M059J (cell line): ENCODE measurements at places on chromosomes 2 and 18.

- DNase-seq: peak; percentile 97
These were observed 96.2 kb downstream of the CABLES1 start for GRCh38 chr18:23231340-23232021.

DNA sequence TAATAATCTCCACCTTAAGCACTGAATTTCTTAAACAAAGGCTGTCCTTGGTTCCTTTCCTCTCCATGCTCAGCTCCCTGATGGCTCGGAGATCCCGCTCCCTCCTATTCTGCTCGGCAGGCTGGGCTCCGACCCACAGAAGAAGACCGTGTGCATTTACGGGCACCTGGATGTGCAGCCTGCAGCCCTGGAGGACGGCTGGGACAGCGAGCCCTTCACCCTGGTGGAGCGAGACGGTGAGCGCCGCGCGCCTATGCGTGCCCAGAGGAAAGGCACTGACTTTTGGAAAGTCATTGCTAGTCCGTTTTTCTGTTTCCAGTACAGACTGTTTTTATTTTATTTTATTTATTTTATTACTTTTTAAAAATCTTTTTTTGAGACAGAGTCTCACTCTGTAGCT, 9.6 kb downstream of the CNDP2 start:
- no peak for DNase-seq

DNA sequence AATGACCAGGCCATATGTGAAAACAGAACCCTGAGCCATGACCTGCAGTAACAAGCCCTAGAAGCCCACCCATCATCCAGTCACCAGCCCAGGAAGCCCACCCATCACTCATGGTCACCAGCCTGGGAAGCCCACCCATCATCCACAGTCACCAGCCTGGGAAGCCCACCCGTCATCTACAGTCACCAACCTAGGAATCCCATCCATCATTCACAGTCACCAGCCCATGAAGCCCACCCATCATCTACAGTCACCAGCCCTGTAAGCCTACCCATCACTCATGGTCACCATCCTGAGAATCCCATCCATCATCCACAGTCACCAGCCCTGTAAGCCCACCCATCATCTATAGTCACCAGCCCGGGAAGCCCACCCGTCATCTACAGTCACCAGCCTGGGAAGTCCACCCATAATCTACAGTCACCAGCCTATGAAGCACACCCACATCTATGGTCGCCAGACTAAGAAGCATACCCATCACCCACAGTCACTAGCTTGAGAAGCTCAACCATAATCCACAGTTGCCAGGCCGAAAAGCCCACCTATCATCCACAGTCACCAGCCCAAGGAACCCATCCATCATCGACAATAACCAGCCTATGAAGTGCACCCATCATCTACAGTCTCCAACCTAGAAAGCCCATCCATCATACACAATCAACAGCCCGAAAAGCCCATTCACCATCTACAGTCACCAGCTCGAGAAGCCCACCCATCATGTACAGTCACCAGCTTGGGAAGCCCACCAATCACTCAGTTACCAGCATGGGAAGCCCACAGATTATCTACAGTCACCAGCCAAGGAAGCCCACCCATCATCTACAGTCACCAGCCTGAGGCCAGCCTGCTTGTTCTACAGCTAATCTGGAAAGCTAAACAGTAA, 91.9 kb downstream of the TWIST2 start:
- DNase-seq: no peak

GRCh38 chr2:58122540-58122939, 75.9 kb downstream of the VRK2 start:
- DNase-seq: no peak

DNA sequence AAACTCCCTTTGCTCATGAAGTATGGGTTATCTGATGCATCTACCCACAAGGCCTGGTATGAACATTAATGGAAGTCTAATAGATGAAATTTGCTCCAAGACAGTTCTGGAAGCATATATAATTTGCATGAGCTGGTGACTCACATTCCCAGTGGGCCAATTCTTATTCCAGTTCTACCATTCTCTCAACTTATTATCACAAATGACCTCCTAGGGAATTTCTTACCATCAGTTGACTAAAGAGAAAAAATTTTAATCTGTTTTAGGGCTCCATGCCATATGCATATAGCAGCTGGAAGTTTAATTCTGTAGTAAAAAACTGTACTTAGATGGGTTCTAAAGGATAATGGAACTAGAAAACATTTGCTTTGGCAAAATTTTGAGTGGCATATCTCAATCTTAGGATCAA, 165.2 kb upstream of the COL3A1 start:
- peak; percentile 85 for DNase-seq
